ENCODE measurements at places on chromosomes 2 and 18.
A peak's percentile ranks its signal among the peaks of the same experiment; 100 is the strongest.

GRCh38 chr18:75844146-75844545, 416.6 kb upstream of the SMIM21 start:
- no peak for DNase-seq

DNA sequence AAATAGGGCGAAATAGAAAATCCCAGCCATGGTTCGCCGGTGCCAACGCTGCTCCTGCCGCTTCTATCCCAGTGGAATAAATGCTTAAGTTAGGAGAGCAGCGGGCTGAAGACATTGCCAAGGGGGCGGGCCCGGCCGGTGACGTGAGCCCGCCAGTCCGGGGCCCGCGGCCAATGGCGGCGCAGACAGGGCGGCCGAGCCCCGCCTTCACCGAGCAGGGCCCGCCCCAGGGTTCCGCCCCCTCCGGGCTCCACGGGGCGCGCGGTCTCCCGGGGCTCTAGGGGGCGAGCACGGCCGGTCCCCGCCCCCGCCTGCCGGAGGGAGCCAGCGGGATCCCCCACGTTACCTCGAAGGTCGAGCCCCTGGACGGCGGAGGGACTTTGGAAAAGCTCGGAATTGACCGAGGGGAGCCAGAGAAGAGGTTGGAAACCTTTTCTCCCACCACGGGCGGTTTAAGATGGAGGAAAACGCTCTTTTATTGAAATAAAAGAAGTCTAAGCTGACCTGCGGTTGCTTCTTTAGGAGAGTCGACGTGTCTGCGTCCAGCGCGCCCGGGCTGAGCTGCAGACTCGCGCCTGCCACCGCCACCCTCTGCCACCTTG, at the start of gene EPHA4:
Gene EPHA4 (minus strand): TSS at position 86 of the 602 bp plus-strand sequence. CDS start 56 bp downstream, at position 30.
- DNase-seq, result peak; percentile 91

- no peak for DNase-seq
Observed at GRCh38 chr18:48767090-48767690, 183.6 kb downstream of the SMAD7 start.

- no peak for DNase-seq
Observed at GRCh38 chr18:8967573-8967972, 134.9 kb upstream of the NDUFV2 start.

- DNase-seq, result peak; percentile 27
Observed at GRCh38 chr18:5500158-5500939, 43.4 kb downstream of the EPB41L3 start.

- no peak for DNase-seq
Observed at GRCh38 chr18:79962835-79963657, 1.4 kb upstream of the HSBP1L1 start.
